GM12865 (cell line): ENCODE measurements at places on chromosomes 7 and 10.

GRCh38 chr10:20839141-20839540 lies 58.0 kb downstream of the NEBL start:
- DNase-seq = no peak

GRCh38 chr10:30821994-30822692 lies 192.6 kb upstream of the LYZL2 start:
- DNase-seq = no peak

DNA sequence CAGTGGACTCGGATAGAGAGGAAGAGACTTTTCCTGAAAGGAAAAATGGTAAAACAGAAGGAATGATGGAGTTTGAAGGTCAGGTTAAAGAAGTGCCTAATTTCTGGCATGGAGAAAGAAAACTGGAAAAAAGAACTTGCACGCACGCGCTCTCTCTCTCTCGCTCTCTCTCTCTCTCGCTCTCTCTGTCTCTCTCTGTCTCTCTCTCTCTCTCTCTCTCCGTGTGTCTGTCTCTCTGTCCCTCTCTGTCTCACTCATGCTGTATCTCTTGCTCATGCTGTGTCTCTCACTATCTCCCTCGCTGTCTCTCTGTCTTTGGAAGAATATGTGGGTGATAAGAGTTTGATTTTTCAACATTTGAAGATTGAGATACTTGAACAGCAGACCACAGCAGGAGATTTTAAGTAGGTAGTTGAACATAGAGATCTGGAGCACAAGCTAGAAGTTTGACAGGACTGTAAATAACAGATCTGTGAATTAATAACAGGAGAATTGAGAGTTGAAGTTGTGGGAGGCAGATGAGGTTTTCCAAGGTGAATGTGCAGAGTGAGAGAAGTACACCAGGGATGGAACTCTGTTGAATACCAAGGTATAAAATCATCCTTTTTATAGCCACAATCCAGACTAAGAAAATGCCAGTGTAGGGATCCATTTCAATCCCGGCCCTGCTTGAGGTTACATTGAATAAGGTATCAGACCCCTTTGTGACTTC lies 33.1 kb downstream of the ADD3 start:
- no peak for DNase-seq

- no peak for DNase-seq
These were observed 161.9 kb downstream of the KIAA1217 start for GRCh38 chr10:24370877-24371276.

DNA sequence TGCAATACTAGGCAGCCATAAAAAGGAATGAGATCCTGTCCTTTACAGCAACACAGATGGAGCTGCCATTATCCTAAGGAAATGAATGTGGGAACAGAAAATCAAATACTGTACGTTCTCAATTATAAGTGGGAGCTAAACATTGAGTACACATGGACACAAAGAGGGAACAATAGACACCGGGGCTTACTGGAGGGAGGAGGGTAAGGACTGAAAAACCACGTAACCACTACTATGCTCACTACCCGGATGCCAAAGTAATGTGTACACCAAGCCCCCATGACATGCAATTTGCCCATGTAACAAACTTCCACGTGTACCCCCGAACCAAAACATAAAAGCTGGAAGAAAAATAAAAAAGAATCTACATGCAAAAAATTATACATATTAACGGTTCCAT lies 587.0 kb downstream of the PARD3 start:
- DNase-seq = no peak

DNA sequence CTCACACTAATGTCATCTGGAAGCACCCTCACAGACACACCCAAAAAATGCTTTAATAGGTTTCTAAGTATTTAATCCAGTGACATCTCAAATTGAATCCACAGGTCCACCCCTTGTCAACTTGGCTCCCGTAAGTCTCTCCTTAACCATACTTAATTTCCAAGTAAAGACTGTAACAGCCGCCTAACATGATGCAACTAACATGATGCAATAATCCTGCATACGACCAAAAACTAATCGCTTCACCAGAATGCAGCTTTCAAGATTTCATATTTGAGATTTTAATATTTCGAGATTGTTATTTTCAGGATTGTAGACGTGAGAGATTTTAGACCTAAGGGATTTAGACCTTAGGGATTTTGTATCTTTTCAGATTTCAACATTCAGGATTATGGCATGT lies 3.7 kb upstream of the HDAC9 start:
- no peak for DNase-seq

- DNase-seq = no peak
These were observed 10.3 kb downstream of the TYW1 start for GRCh38 chr7:67006965-67007364.

- DNase-seq = no peak
These were observed 233.7 kb downstream of the PTPRN2 start for GRCh38 chr7:158353606-158354570.

DNA sequence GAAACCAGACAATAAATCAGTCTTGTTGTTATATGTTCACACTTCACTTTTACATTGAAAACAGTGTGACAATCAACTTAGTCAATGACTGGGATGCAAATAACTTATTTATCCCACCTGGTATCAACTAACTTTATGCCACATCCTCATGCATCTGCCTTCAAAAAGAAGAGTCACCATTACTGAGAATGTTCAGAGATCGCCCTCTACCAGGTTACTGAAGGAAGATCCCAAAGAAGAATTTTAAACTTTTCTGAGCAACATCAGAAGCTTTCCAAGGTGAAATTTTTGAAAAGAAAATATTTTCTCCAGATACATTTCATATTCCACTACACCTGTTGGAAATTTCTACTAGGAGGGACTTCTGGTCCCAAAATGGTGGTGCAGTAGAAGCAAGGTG lies 359.5 kb downstream of the PTPRN2 start:
- DNase-seq = no peak

GRCh38 chr10:61942604-61943461 lies 41.3 kb downstream of the ARID5B start:
- peak; percentile 33 for DNase-seq

DNA sequence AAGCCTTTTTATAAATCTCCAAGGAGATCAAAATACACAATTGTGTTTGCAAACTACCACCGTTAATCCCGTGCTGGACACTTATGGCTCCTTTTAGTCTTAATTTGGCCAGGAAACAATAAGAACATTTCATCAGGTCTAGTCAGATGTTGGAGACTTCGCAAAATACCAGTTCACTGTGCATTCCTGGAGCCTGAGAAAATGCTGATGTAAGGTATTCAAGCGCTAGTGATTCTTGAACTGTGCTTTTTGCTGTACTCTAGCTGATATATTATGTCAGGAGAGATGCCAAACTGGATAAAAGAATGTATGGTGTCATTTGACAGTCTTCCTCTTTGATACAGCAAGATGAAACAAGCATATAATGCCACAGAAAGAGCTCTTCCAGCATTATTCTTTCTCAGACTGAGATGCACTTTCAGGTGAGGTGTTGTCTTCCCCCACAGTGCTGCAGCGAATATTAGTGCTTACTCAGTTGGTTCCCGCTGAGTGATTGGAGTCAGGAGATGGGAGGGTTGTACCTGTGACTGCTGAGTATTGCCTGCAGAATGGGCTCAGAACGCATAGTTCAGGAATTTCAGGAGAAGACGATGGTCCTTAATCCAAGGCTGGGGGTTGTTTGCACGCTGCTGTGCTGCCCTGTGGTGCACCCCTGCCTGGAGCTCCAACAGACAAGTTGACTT lies 59.2 kb downstream of the OGDH start:
- DNase-seq = no peak

- DNase-seq = no peak
These were observed 500.9 kb upstream of the ZMIZ1 start for GRCh38 chr10:78567680-78568455.

DNA sequence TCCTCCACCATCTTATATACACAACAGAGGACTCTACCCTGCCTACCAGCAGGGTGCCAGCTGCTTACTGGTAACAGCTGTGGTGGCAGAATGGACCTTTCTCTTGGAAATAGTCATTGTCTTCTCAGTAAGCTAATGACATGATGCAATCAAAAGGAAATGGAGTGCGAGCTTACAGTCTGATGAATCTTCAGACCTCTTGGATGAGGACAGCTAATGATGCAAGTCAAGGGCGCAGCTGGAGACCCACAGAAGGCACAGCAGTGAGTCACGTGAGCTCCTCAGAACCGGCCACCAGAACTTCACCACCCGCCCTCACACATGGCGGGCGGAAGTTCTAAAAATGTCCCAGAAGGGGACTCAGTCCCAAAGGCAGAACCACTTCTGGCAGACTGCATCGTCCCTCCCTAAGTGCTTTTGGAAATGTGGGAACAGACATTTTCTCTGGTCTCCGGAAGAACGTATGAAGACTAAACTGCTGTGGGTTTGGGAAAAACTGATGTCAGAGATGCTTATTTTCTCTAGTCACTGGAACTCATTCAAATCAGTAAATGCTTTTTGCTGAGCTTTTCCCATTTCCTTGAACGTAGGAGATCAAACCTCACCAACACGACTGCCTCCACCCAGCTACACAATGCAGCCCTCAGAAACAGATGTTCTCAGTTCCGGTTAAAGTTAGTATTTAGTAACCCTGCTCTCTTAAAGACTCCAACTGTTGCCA lies 96.4 kb downstream of the FAS start:
- no peak for DNase-seq

- no peak for DNase-seq
These were observed 1149.5 kb upstream of the POT1 start for GRCh38 chr7:126079151-126079550.

DNA sequence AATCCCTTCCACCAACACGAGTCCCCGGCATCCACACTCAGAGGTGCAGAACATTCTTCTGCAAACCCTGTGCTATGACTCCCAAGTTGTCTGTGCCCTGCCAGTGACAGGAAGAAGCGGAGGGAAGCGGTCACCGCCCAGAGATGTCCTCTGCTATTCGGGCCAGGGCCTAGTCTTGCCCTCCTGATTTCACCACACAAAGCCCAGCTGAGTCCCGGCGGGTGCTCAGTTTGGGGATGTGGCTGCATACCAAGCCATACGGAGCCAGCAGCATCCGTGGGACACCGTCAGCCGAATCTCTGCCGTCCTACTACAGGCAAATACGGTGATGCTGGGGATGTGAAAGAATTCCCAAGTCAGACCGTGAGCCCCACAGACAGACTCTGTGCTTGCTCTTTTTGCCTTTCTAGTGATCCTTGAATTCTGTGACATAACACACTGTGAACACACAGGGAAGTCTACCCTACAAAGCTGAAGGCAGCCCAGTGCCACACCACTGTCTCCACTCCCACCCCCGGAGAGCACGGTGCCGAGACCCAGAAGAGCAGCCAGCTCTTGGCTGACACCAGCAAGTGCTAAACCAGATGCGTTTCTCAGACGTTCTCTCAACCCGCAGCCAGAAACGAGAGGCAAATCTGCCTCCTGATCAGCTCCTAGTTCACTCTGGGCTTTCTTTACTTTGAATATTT lies 2.0 kb downstream of the STK32C start:
- no peak for DNase-seq

DNA sequence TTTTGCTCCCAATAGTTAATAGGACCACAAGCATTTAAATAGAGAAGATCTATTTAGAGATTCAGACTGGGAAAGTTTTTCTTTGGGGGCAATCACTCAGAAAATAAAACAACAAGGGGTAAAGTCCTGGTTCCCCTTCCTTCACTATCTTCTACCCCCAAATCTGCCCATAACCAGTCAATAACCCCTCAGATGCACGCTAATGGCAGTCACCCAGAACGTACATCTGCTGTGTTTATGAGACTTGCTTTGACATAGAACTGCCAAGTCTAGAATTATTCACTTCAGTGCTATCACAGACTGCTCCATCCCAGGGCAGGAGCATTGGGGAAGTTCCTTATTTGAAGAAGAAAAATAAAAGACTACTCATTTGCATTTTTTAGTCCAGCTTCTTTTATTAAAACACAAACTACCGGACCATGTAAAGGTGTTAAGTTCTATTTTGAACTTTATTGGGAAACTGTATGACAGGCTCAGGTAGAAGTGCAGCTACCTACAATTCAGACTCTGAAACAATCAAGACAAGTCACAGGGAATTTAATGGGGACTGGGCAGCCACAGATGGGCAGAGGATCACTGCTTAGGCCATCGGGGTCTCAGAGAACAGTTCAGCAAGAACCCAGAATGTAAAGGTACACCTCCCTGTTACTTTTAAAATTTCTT lies 38.4 kb downstream of the ANK3 start:
- DNase-seq = peak; percentile 75

DNA sequence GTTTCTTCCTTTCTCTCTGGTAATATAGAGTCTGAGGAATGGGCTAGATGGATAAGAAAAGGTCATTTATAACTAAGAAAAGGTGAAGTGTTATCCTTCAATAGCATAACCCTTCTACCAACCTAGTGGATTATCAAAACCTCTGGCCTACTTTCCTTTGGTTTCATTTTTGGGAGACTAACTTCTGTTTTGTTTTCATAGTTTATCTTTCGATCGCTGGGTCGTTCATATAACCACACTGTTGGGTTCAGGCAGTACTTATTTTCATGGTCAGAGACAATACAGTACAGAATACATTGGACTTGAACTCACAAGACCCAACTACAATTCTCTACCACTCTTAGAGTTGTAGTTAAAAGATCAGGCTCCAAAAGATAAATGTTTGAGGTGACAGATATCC lies 86.5 kb downstream of the UBE2H start:
- DNase-seq = no peak

DNA sequence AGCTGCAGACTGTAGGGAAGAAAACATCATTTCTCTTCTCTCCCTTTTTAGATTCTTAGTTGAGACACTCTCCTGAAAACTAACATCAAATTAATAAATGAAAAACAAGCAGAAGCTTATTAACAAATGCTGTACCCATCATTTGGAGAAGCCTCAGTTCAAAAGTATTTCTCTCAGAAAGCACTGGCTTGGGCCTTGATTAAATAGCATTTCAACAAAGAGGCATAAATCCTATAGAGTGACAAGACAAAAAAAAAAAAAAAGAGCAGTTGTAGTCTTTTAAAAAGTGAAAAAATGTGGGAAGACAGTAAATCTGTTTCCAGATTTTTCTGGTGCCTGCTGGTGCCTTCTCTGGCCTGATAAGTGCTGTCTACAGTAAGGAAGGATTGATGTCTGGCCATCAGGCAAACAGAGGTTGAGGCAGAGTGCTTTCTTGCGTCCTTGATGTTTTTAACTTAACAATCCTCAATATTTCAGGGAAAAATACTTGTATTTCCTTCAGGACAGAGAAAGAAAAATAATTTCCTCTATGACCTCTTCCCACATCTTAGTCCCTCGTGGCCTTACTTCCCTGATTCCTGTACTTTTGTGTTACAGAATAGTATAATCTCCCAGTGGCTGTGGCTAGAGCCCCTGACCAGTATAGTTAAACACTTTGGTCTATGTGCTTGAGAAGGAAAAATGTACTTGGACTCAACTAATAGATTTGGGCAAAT lies 300.5 kb downstream of the HGF start:
- DNase-seq = no peak

GRCh38 chr10:65231148-65231547 lies 1694.7 kb upstream of the LRRTM3 start:
- no peak for DNase-seq

GRCh38 chr7:29604052-29604451 lies 40.4 kb downstream of the PRR15 start:
- no peak for DNase-seq

GRCh38 chr10:54342058-54342457 lies 459.0 kb downstream of the PCDH15 start:
- DNase-seq = no peak

- no peak for DNase-seq
These were observed 25.0 kb upstream of the AQP1 start for GRCh38 chr7:30886608-30887011.

- DNase-seq = no peak
These were observed 27.7 kb downstream of the CNPY1 start for GRCh38 chr7:155518633-155519032.
